ENCODE measurements at places on chromosomes 5 and 9.

DNA sequence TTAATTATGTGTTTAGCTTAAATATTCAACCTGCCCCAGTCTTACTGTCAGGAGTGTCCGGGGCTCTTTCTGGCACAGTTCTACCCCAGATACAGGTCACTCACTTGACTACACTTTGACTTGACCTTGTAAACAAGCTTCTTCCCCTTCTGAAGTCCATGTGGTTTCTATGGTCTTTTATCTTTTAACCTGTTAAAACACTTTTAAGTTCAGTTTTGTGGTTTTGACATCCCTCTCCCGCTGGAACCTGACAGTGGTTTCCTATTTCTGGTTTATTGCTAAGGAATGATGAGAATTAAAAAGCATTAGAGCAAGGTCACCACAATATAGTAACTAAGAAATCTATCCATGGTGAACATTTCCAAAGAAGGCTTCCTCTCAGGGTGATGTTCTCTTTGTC lies 300.1 kb downstream of the TMEM167A start:
- no peak for DNase-seq

- DNase-seq = peak; percentile 93
Measured at GRCh38 chr9:126429190-126429589, 102.6 kb downstream of the MVB12B start.

DNA sequence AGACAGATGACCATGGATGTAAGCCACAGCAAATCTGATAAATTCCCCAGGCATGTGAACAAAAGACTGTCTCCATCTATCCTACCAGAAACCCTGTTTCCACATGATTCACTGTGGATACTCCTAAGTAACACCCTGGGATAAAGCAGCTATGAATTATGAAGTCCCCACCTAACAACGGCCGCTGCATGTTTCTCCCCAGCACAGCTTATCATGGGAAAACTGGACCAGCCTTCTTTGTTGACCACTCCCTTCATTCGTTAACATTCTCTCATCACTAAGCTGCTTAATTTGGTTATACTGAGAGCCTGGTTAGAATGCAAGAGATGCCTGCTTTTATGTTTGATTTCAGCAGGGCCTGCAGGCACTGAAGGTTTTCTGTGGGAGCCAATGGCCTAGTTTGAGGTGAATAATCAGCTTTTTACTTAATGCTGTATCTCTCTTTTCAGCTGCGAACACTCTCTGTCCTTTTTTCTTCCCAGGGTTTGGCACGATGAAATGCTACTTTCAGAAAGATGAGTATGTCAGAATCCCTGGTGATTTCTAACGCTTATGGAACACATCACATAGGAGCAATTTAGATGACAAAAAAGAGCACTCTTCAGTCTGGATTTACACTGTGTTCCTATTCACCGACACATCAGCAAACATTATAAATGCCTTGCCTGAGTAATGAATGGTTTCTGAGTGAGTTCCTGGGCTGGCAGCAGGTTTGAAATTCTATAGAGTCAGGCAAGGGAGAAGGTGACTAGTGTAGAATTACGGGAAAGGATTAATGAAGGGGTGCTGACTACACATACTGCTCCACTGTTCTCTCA lies 318.4 kb upstream of the ZNF608 start:
- peak; percentile 47 for DNase-seq

DNA sequence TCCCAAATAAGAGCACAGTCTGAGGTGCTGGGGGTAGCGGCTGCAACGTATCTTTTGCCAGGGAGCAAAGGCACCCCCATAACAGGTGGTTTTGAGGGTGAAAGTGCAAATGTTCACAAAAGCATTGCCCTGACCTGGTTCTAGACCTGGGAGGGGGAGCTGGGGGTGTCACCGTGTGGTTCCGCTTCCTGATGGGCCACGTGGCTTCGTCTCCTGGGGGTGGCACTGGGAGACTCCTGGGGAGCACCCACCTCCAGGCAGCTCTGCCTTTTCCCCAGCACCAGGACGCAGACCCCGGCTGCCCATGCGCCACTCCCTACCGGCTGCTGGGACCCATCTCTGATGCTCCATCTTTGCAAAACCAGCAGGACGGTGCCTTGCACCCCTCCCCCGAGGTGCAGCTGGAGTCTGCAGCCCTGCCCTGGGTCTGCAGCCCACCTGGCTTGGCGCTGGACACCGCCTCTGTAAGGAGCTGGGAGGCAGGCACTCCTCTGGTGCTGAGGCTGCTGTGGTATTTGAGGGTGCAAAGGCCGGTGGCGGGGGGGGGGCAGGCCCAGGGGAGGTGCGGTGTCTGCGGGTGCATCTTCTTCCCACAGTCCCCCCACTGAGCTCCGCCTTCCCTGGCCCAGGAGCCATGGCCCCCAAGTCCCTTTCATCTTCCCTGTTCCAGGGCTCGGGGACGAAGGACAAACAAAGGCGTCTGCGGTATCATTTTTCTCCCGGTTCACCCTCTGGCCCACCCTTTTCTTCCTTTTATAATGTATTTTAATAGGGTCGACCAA lies 29.8 kb upstream of the RXRA start:
- DNase-seq = no peak

GRCh38 chr9:97368964-97369363 lies 42.9 kb upstream of the TDRD7 start:
- no peak for DNase-seq

GRCh38 chr5:36739751-36740221 lies 133.4 kb downstream of the SLC1A3 start:
- peak; percentile 67 for DNase-seq

DNA sequence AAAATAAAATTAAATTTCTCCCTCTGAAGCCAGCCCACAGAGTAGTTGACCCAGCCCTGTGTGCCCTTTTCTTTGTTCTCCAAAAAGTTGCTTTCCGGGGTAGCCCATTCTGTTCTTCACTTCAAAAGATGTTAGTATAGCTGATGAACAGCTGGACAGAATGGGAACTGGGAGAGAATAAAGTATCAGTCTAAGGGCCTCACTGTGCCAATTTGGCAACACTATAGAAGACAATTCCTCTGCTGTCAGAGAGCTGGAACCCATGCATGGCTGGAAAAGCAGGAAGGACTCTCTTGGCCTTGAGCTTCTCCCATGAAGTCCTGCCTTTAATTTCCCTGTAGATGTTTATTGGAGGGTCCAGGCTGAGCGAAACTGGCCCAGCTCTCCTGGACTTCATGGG lies 11.0 kb upstream of the TNFSF8 start:
- DNase-seq = no peak

DNA sequence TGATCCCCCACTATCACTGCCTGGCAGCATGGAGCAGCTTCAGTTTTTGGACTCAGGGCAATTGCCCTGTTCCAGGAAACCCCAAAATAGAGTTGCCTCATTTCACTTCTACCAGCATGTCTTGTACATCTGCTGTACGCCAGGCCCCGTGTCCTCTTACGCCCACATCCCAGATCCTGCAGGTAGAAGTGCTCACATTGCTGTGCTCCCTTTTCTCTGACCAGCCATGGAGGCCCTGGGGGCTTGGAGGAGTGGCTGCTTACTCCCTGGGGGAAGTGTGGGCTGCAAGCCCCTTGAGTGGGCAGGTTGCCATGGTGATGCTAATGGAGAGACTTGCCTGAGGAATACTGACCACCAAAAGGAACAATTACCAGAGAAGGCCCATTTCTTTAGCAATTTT lies 55.6 kb upstream of the KCNIP1 start:
- DNase-seq = no peak

- no peak for DNase-seq
Measured at GRCh38 chr9:6816581-6816980, 58.8 kb downstream of the KDM4C start.

DNA sequence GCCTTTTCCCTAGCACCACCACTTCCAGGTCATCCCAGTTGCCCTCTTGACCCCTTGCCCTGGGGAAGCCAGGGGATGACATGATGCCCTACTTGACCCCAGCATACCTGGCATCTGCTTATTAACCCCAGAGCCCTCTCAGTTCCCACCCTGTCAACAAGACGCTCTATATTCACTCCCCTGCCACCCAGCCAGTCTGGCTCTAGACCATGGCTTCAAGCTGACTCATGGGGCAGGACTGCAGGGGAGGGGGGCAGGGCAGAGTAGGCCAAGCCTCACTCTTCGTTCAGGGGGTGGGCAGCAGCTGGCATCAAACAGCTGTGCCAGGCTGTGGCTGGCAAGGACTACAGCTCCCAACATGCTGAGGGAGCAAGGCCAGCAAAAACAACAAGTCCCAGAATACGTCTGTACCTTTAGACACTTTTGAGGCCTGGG lies 5.3 kb downstream of the ATOSB start:
- DNase-seq = no peak

- DNase-seq = peak; percentile 60
Measured at GRCh38 chr9:125255781-125256391, 5.7 kb upstream of the GAPVD1 start.

GRCh38 chr9:137900584-137901310 lies 23.2 kb downstream of the CACNA1B start:
- no peak for DNase-seq

- no peak for DNase-seq
Measured at GRCh38 chr9:107982745-107983144, 493.2 kb upstream of the KLF4 start.

- DNase-seq = no peak
Measured at GRCh38 chr5:115594128-115595047, 7.9 kb downstream of the TICAM2 start.

DNA sequence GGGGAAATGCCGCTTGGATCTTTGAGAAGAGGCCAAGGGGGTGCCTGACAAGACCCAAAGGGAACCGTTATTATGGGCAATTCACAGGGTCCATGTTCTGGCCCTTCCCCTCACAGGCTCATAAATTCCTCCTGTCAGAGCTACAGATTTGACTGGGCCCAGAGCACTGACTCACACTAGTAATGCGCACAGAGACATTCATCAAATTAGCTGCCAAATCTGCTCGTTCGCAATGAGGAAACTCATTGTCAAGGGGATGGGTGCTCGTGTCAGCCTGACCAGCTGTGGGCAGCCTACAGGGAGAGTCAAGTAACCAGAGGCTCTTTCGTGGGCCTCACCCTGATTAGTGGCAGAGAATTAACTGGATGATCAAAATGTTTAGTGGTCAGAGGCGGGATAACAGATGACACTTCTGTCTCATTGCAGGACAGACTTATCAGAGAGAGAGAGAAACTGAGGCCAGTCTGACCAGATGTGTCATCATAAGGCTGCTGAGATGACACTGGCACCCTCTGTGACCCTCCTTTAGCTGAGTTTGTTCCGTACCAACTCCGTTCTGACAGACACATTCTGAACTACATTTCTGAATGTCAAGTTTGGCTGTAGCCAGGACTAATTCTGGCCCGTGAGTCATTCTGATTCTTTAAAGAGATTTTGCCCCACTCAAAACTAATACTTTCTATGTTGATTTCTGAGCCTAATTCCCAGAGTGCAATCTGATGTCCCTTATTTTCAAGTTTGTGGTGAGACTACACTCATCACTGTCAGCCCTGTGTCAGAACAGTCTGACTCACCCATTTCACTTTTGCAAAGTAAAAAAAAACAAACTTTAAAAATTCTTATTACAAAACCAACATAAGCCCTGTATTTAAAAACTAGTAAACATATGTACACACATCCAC lies 377.1 kb downstream of the ACTL7B start:
- DNase-seq = no peak

DNA sequence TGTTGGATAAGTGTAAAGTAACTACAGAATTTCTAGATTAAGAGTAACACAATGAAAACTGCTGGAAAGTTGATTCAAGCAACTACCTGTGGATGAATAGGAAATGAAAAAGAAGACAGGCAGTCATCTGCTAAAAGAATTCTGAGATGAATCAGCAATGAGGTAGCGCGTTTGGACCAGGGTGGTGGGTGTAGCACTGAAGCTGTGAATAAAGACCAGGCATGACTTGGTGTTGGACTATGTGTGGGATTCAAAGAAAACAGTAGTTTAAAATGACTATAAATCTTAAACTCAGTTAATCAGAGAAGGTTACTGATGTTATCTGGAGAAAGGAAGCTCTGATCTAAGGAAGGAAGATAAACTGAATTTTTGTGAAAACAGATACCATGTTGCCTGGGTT lies 159.8 kb downstream of the FBN2 start:
- no peak for DNase-seq

GRCh38 chr9:7358876-7359275 lies 440.7 kb downstream of the DMAC1 start:
- DNase-seq = no peak

GRCh38 chr5:45639040-45639439 lies 57.1 kb downstream of the HCN1 start:
- DNase-seq = peak; percentile 10

GRCh38 chr5:2631758-2632157 lies 119.7 kb downstream of the IRX2 start:
- DNase-seq = no peak

GRCh38 chr5:156000115-156000514 lies 326.8 kb upstream of the SGCD start:
- no peak for DNase-seq

DNA sequence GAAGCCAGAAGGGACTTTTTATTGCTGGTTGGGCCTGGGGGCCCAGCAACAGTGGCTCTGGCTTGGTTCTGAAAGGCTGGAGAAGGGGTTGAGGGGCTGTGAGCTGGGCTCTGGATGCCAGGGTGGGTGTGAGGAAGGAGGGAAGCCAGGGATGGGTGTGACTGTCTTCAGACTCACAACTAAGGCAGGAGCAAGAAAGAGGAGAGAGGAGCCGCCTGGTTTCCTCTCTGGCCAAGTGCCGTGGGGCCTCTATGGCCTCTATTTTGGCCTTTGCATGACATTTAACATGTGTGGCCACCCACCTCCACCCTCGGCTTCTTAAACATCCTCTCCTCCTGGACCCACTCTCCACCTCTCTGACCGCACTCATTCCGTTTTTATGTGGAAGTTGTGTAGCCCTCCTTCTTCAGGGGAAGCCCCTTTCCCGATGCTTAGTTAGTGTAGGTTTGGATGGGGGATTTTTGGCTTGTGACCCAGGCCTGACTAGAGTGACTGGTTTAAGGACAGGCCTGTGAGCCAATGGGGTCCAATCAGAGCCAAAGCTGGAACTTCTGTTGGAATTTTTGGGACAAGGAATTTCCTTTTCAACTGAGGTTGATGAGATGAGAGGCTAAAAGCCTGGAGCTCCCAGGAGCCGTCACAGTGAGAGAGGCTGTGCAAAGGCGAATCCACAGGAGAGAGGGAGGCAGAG lies 517.8 kb downstream of the CCDC171 start:
- no peak for DNase-seq

- DNase-seq = no peak
Measured at GRCh38 chr9:28951945-28952344, 1378.7 kb upstream of the C9orf72 start.

DNA sequence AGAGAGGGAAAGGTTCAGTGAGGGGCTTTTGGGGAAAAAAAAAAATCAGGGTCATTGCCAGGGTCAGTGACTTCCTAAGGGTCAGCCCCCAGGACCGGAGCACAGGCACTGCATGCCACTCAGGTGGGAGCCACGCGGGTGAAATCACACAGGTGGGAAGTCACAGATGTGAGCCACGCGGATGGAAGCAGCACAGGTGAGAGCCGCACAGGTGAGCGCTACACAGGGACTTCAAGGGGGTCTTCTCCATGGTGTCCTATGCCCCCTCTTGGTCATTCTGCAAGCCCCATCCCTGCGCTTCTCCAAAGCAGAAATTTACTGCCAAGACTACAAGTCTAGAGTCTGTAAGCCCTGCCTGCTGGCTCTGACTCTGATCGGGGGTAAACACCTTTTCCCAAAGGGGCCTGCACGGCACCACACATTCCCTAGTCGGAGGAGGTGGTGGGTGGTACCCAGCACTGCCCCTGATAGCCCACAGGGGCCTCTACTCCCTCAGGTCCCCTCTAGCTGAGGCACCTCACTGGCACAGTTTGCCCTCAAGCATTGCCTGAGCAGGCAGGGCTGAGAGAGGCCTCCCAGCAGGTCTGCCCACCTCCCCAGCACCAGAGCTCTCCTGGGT lies 18.3 kb upstream of the OBP2B start:
- DNase-seq = no peak

Data from NCI-H1417 (cell line).